ENCODE measurements at places on chromosomes 3 and 15. TPM values are rescaled to one million over a fixed set of nuclear protein-coding genes. Genes with fewer than 3 reads are reported as not detected.

DNA sequence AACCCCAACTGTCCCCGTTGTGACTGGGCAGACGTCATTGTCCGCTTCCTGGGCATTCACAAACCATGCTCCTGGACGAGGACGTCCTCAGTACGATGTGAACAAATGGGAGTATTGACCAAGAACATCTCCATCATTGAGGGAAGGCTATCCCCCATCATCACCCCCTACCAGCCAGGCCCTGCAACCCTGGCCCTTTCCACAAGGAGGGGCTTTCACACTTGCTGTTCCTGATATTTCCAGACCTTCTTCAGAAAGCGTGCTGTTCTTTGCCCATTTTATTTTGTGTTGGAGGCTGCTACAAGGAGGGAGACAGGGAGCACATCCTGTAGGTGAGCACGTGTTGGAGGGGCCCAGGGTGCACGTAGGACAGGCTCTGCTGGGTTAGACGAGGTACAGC, 277.0 kb upstream of the LRRC3B start:
- no peaks in the 10 kb centered on the region for H3K36me3 ChIP-seq
- H3K4me1 ChIP-seq, result no peaks in the 10 kb centered on the region
- H3K4me3 ChIP-seq, result no peak overlapping the region
- H3K27me3 ChIP-seq, result no peaks in the 10 kb centered on the region
- DNase-seq, result no peak

GRCh38 chr15:55179141-55179540, 17.6 kb downstream of the RSL24D1 start:
- no peak overlapping the region for H3K27ac ChIP-seq
- DNase-seq, result no peak
- H3K27me3 ChIP-seq, result no peaks in the 10 kb centered on the region

- DNase-seq, result no peak
- H3K36me3 ChIP-seq, result no peaks in the 10 kb centered on the region
- H3K27me3 ChIP-seq, result no peaks in the 10 kb centered on the region
- H3K4me3 ChIP-seq, result no peak overlapping the region
- H3K4me1 ChIP-seq, result no peaks in the 10 kb centered on the region
- no peak overlapping the region for H3K27ac ChIP-seq
Observed at GRCh38 chr3:32895701-32896100, 55.7 kb upstream of the CCR4 start.

DNA sequence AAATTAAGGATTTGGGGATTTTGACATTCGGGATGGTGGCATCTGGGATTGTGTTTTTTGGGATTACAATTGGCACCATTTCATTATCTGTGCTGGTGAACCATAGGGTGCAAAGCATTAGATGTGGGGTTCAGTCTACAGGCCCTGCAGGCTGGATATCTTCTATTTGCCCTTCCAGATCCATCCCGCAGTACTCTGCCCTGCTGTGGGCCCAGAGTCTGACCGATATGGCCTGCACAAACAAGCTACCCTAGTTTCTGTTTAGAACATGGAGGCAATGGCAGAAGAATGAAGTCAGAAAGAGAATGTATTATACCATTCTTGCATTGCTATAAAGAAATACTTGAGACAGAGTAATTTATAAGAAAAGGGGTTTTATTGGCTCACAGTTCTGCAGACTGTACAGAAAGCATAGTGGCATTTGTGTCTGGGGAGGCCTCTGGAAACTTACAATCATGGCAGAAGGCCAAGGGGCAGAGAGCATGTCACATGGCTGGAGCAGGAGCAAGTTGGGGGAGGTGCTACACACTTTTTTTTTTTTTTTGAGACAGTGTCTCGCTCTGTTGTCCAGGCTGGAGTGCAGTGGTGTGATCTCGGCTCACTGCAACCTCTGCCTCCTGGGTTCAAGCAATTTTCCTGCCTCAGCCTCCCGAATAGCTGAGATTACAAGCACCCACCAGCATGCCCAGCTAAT, 93.7 kb downstream of the NCEH1 start:
- peaks cover 5% of the 10 kb centered on the region for H3K4me1 ChIP-seq
- no peak overlapping the region for H3K27ac ChIP-seq

The B3GALNT1 gene
- 4.6 TPM for total RNA-seq

The SLC9C1 gene
- not detected for total RNA-seq
